Gastroesophageal sphincter (tissue), 4 donors: ENCODE measurements at places on chromosomes 12 and 14. TPM values are rescaled to one million over a fixed set of nuclear protein-coding genes. Genes with fewer than 3 reads are reported as not detected.
A peak's percentile ranks its signal among the peaks of the same experiment; 100 is the strongest.

DNA sequence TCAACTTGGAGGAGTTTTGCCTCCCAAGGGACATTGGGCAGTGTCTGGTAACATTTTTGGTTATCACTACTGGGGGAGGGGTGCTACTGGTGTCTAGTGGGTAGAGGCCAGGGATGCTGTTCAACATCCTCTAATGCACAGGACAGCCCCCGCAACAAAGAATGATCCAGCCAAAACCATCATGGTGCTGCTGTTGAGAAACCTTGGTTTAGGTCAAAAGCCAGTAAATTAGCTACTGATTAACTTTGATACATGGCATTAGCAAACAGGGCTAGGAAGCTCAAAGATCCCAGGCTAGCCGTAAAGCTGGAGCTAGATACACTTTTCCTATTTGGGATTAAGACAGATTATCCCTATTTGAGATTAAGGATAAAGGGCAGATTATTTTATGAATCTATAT is 8.8 kb downstream of the ALKBH2 start:
- H3K36me3 ChIP-seq: peaks cover 97% of the 10 kb centered on the region
- H3K27me3 ChIP-seq: no peaks in the 10 kb centered on the region
- no peak for ATAC-seq

GRCh38 chr14:70643967-70644366 is 2.3 kb downstream of the TTC9 start:
- peaks cover 25% of the 10 kb centered on the region for H3K4me1 ChIP-seq
- H3K27ac ChIP-seq: no peak overlapping the region
- H3K4me3 ChIP-seq: no peak overlapping the region
- no peak for ATAC-seq
- H3K27me3 ChIP-seq: peaks cover 41% of the 10 kb centered on the region

GRCh38 chr12:43111608-43112007 is 440.4 kb downstream of the ADAMTS20 start:
- no peaks in the 10 kb centered on the region for H3K27me3 ChIP-seq
- H3K27ac ChIP-seq: no peak overlapping the region
- no peak for ATAC-seq
- no peaks in the 10 kb centered on the region for H3K36me3 ChIP-seq

Gene DDN
- not detected for total RNA-seq

Gene NELL2
- total RNA-seq: 42.0 TPM

Gene MDM1
- total RNA-seq: 26.2 TPM

Gene PRB2
- not detected for total RNA-seq

DNA sequence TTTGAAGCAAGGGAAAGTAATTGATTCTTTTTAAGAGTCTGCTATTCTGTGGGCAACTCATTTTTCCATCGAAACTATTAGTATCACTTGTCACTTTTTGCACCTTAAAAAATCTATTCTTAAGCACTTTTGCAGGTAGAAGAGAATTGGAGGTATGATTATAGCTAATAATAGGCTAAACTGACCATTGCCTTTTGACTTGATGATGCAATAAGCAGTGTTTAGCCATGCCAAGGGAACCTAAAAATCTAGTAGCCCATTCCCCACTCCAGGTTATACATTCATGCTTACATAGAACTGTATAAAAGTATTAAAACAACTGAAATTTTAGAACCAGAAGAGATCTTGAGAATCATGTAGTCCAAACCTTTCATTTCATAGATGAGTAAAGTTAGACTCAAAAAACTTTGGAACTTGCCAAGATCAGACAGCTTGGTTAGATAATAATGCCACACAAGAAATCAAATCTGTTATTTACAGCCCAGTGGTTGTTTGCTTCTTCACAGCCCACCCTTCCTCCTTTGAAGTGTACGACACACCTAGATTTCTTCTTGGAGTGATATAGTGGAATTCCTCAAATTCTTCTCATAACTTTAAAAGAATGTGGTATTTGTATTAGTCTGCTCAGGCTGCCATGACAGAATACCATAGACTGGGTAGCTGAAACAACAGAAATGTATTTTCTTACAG is 21.7 kb upstream of the GARIN2 start:
- peaks cover 20% of the 10 kb centered on the region for H3K36me3 ChIP-seq
- H3K4me3 ChIP-seq: no peak overlapping the region
- H3K27me3 ChIP-seq: no peaks in the 10 kb centered on the region
- H3K4me1 ChIP-seq: no peaks in the 10 kb centered on the region
- no peak for ATAC-seq

DNA sequence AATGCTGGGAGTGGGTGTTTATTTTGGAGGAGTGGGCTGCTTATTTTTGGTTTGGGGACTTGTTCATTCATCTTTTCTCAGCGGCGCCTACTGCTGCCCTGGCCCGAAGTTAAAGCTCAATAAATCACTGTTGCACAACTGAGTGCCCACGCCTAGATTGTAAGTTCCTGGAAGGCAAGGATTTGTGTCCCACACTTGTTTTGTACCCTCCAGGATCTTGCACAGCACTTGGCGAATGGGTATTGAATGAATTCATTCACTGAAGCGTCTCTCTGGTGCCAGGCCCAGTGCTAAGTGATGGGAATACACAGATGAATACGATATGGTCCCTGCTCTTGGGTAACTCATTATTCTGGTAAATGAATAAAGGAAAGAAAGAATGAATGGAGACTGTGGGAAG is 153.3 kb upstream of the PARP11 start:
- peaks cover 10% of the 10 kb centered on the region for H3K4me1 ChIP-seq
- no peak for ATAC-seq
- no peaks in the 10 kb centered on the region for H3K36me3 ChIP-seq
- no peak overlapping the region for H3K27ac ChIP-seq
- no peaks in the 10 kb centered on the region for H3K27me3 ChIP-seq
- H3K4me3 ChIP-seq: no peak overlapping the region

Gene BATF
- 3.2 TPM for total RNA-seq

DNA sequence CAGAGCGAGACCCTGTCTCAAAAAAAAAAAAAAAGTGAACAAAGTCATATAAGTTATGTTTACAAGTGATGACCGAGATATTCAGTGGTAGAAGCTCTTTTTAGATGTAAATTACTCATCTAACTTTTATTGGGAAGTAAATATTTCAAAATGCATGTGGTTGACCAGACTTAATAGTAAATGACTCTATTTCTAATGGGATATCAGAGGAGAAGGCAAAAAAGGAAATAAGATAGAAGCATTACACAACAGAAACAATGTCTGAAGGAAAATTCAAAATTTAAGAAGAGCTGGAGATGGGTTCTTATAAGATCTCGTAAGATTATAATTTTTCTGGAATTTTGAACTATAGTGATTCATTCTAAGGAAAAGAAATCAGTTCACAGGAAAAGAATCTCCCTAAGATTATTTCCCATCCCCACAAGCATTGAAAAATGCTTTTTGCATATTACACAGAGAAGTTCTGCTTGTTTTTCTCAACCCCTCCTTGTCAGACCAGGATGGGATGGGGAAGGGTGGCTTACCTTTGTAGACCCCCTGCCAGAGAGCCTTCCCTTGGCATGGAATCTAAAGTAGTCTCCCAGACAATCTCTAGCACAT is 63.1 kb upstream of the STK38L start:
- ATAC-seq: no peak
- H3K36me3 ChIP-seq: no peaks in the 10 kb centered on the region
- H3K4me3 ChIP-seq: no peak overlapping the region
- no peaks in the 10 kb centered on the region for H3K27me3 ChIP-seq

GRCh38 chr14:24398293-24398652 is 530 bp upstream of the NYNRIN start:
- peak overlapping the region; percentile 80 for H3K4me3 ChIP-seq
- peak overlapping the region; percentile 79 for H3K27ac ChIP-seq
- no peaks in the 10 kb centered on the region for H3K4me1 ChIP-seq
- no peaks in the 10 kb centered on the region for H3K27me3 ChIP-seq
- H3K36me3 ChIP-seq: no peaks in the 10 kb centered on the region
- peak; percentile 22 for ATAC-seq

Gene ADAM21
- total RNA-seq: not detected

DNA sequence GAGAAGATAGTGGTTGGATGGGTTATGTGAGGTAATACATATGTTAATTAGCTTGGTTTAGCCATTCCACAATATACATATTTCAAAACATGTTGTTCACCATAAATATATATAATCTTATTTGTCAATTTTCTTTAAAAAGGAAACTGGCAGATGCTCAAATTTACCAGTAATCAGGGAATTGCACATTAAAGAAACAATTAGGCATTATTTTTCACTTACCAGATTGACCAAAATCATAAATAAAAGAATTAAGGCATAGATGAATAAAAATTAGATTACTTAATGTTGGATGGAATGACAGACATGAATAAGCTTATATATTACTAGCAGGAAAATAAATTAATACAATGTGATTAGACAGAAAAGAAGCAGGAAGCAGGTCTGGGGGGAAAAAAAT is 147.2 kb downstream of the PLEKHA5 start:
- peaks cover 6% of the 10 kb centered on the region for H3K4me1 ChIP-seq
- H3K27ac ChIP-seq: no peak overlapping the region
- H3K27me3 ChIP-seq: no peaks in the 10 kb centered on the region
- no peak for ATAC-seq

GRCh38 chr12:90855534-90855933 is 99.4 kb downstream of the CCER1 start:
- H3K4me3 ChIP-seq: no peak overlapping the region
- H3K27ac ChIP-seq: no peak overlapping the region
- ATAC-seq: no peak
- H3K27me3 ChIP-seq: no peaks in the 10 kb centered on the region
- H3K36me3 ChIP-seq: no peaks in the 10 kb centered on the region

DNA sequence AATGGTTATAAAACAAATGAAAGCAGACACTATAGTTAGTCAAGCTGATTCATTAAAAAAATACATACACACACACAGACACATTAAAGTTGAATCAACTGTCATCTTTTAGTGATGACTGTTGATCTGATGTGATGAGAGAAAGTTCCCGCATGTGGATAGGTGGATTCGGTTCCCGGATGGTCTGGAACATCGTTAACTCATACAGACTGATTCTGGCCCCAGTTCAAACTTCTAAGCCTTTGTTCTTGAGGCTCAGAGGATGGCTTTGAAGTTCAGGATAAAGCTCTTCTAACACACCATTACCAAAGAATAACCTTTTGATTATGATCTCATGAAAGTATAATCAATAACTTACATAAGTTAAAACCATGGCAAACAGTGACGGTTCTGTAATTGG is 27.5 kb downstream of the WIF1 start:
- peaks cover 26% of the 10 kb centered on the region for H3K27me3 ChIP-seq
- H3K4me3 ChIP-seq: no peak overlapping the region
- no peak overlapping the region for H3K27ac ChIP-seq

Gene SYT1
- total RNA-seq: 4.5 TPM

DNA sequence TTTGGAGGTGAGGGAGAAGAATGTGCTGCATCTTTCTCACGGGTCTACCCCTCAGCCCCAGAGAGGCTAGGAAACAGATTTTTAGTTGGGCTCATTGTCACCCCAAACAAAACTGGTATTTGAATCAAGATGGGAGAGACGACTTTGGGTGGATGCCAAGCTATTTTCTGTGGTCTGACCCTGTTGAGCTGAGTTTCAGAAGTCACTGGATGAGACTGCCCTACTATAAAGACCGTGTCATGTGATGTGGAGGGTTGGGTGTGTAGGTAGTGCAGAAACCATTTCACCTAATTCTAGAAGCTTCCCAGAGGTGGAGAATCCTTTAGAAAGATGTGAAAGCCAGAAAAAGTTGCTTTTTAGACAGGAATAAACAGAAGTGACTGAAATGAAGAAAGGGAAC is 60.2 kb downstream of the IFT43 start:
- no peak overlapping the region for H3K4me3 ChIP-seq
- H3K27me3 ChIP-seq: no peaks in the 10 kb centered on the region
- no peaks in the 10 kb centered on the region for H3K36me3 ChIP-seq
- H3K4me1 ChIP-seq: peaks cover 7% of the 10 kb centered on the region

DNA sequence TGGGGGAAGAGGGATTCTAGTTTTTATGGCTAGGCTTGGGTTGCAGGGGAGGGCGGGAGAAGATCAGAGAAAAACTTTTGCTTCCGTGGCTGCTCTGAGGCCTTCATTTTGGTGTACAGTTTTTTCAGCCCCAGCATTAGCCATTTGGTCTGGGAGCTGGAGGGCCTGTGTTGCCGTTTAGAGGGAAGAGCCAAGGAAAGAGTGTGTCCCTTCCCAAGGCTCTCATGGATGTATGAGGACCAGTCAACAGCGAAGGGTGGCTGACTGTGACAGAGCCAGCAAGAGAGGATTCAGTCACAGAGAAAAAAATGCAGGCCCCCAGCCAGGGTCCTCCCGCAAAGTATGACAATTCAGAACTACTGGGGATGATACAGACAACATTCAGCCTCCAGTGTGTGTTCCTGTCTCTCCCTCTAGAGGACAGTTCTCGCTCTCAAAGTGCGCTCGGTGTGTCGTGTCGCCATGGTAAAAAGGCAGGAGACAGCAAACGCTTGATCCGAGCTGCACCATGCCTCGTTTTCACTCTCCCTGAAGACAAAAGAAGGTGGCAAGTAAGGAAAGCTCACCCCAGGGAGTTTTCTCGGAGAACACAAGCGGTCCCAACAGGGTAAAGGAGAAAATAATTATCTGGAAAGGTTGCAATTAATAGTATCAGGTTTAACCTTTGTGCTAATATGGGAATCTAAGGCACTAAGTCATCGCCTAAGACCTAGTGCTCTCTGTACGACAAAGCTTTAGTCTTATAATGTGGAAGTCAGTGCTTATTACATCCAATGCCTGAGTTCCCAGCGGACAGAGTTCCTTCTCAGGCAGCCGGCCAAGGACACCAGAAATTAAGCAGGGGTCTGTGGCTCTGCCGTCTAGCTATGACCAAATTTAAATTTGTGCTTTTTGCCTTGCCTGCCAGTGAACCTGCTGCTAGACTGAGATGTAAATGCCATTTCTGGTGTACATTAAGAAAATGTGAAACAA is 157.3 kb upstream of the PLXNC1 start:
- H3K36me3 ChIP-seq: no peaks in the 10 kb centered on the region
- no peak overlapping the region for H3K27ac ChIP-seq
- H3K27me3 ChIP-seq: no peaks in the 10 kb centered on the region
- no peak for ATAC-seq

GRCh38 chr12:83665634-83666218 is 979.0 kb downstream of the TMTC2 start:
- H3K4me3 ChIP-seq: no peak overlapping the region
- no peak for ATAC-seq
- no peaks in the 10 kb centered on the region for H3K4me1 ChIP-seq
- H3K27ac ChIP-seq: no peak overlapping the region
- H3K36me3 ChIP-seq: no peaks in the 10 kb centered on the region

DNA sequence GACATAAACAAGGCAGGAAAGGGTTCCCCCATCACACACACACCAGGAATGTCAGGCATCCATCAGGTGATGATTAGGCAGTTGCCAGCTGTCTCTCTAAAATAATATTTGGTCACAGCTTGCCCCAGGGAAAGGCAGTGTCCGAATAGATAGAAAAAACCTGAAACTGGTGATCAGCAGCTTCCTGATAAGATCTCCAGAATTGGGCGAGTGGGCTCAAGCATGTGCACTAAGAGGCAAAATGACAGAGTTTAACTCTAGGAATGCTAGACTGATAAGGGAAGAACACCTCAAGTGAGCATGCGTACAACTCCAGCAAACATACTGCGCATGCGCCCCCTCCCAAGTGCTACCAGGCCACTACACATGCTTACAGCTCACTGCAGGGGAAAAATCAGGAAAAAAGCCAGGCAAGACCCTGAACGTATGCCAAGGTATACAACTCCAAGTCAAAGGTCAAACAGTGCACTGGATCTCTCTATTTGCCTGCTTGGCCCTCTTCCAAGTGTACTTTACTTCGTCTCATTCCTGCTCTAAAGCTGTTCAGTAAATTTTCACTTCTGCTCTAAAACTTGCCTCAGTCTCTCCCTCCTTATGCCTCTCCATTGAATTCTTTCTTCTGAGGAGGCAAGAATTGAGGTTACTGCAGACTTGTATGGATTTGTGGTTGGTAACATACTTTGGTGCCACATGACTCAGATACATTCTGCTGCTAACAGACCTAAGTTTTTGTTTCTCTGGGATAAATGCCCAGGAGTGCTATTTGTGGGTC is 73.5 kb upstream of the VASH1 start:
- H3K27me3 ChIP-seq: no peaks in the 10 kb centered on the region
- no peak overlapping the region for H3K4me3 ChIP-seq
- H3K36me3 ChIP-seq: no peaks in the 10 kb centered on the region
- ATAC-seq: no peak
- H3K4me1 ChIP-seq: no peaks in the 10 kb centered on the region
